M059J (cell line): ENCODE measurements at places on chromosomes 1 and 21. TPM values are rescaled to one million over a fixed set of nuclear protein-coding genes. Genes with fewer than 3 reads are reported as not detected.
A peak's percentile ranks its signal among the peaks of the same experiment; 100 is the strongest.

Gene APOBEC4
- total RNA-seq: not detected in 2 replicates

DNA sequence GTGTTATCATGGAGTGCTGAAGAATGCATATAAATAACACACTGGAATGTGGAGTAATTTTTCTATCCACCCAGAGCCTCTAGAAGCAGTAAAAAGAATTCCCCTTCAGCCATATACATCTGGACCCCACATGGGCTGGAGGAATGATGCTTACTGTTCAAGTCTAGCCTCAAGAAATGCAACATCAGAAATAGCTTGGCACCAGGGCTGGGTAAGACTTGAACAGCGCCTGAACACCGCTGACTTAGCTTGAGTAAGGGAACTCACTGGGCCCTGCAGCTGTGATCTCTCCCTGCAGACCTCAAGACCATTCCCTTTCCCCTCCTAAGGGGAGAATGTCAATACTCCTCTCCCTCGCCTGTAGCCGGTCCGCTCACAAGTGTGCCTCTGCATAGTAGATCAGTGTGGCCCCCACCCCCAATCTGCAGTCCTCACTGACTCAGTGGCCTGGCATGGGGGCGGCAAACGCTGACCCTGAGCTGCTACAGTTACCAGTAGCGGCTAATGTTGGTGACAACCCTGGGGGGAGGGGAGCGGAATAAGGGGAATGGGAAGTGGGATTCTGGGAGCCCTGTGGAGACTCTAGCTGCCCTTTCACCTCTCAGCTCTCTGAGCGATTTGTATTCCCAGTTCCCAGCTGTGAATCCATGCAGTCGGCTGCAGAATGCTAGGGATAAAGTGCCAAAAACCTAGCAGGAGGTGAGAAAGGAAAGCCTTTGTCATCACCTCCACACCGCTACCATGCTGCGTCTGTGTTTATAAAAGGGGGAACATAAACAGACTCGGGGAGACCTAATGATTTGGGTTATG is 483.9 kb downstream of the DISC1 start:
- DNase-seq: peak; percentile 7

DNA sequence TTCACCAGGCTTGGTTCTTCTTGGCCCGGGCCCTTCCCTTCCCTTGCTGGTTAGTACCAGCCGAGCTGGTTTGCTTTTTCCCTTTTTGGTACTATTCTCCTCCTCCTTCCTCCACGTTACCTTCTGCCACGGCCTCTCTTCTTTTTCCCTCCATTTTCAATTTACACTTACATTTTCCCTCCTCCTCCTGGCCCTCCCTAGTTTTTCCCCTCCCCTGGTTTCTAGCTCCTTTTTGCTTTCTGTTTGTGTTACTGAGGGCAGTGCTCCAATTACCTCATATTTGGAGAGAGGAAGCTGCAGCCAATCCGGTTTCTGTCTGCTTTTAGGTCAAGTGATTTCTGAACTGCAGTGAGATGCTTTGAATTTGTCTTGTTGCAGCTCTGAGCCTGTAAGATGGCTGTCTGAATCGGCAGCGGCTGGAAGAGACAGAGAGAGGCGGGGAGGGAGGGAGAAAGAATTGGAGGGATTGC is 63.7 kb downstream of the MACF1 start:
- DNase-seq: peak; percentile 90

DNA sequence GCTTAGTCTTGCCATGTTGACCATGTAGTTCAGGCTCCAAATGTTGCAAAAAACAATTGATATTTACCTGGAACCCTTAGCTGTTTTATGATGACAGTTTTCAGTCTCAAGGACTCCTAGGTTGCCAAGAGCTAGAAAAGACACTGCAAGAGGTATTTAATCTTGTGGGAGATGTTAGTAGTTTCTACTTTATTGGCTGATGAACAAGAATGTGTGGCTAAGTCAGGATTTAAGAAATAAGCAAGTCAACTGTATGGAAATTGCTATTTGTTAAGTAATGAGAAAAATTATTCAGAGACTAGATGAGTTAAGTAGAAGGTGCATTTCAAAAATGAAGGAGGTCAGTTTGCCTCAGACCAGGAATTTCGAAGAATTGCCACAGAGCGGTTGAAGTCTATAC is 639.7 kb upstream of the USP24 start:
- peak; percentile 43 for DNase-seq
